ENCODE measurements at places on chromosomes 5 and 9.

- no peak for DNase-seq
These were observed 52.6 kb downstream of the ESM1 start for GRCh38 chr5:54932789-54933188.

- DNase-seq = no peak
These were observed 995.7 kb downstream of the CDH18 start for GRCh38 chr5:18992264-18992663.

- DNase-seq = no peak
These were observed 1.8 kb downstream of the PTBP3 start for GRCh38 chr9:112331674-112331952.

DNA sequence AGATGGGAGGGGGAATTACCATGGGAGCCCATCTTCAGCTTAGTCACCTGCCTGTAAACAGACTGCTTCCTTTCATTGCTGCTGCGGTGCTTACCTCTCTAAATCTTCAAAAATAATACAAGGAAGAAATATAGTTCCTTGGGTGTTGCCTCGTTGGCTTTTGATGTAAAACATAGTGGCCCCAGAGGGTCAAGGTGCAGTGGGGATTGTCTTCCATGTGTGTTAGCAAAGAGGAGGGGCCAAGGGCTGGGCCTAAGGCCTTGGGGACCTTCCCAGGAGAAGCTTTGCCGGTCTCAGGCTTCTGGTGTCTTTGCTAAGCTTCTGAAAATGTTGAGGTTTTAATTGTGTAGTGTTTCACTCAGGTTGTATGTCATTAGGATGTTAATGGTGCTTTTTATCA, 90.0 kb downstream of the PDE8B start:
- no peak for DNase-seq

- DNase-seq = no peak
These were observed 467.8 kb downstream of the TMEM232 start for GRCh38 chr5:110258460-110259216.

DNA sequence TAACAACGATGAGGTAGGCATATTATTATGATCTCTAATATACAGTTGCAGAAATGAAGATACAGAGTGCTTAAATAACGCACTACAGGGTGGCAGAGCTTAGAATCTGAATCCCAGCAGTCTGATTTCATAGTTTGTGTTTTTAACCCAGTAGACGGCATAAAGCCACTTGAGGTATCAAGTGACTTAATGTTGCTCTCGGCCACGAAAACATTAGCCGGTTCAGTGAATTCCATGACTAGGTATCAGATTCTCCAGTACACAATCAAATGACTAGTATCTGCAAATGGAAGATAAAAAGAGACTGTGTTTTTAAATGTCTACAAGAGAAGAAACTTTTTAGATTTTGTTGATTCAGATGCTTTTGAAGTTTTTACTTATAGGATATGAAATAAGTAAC, 24.8 kb downstream of the SMC2 start:
- no peak for DNase-seq

DNA sequence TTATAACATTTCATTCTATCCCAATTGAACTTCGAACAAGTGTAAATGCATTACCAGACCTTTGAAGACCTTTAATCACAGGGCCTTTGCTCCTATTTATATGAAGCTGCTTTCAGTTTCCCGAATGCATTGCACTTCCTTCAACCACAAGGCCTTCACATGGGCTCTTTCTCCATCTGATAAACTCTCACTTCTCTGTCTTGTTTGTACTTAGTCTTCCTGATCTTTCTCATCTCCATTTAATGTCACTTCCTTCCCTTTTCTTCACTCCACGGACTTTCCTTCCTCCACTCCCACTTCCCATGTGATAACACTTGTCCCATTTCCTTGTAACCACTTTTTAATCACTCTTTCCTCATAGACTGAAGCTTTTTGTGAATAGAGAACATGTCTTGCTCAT, 74.3 kb upstream of the TNC start:
- no peak for DNase-seq

DNA sequence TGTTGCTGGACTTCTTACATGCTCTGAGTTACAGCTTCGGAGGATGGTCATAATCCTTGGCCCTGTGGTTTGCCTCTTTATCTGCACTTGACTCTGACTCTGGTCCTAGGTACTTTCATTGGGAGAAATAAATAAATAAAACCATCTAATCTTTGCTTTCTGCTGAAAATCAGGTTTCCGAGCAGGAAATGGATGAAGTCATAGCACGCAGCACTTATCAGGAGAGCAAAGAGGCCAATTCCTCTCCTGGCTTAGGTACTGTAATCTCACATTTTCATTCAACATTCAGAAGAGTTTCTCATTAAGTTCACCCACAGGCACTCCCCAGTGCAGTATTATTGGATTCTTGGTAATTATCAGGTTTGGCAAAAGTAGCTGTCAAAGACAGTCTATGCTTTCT, 104.7 kb downstream of the GOLPH3 start:
- DNase-seq = no peak

GRCh38 chr5:455806-456205, 12.8 kb downstream of the EXOC3 start:
- no peak for DNase-seq

GRCh38 chr5:178590924-178591423, 781 bp upstream of the COL23A1 start:
- DNase-seq = no peak

DNA sequence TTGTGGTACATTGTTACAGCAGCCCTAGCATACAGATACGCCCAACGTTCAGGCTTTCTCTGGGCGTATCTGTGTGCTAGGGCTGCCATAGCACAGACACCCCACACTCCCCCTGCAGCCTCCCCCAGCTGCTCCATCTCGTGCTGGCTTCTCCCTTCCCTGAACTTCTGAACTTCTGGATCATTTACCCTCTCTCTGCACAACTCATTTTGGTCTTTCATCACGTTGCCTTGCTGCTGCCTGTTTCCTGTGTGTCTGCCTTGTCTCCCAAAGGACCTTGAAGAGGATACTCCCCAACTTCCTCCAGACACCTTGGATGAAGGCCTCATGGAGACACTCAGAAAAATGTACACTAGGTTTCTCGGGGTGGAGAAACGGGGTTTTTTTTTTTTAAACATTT, 37.3 kb downstream of the SLIT3 start:
- no peak for DNase-seq

GRCh38 chr5:81335946-81336345, 34.6 kb downstream of the ZCCHC9 start:
- DNase-seq = no peak

DNA sequence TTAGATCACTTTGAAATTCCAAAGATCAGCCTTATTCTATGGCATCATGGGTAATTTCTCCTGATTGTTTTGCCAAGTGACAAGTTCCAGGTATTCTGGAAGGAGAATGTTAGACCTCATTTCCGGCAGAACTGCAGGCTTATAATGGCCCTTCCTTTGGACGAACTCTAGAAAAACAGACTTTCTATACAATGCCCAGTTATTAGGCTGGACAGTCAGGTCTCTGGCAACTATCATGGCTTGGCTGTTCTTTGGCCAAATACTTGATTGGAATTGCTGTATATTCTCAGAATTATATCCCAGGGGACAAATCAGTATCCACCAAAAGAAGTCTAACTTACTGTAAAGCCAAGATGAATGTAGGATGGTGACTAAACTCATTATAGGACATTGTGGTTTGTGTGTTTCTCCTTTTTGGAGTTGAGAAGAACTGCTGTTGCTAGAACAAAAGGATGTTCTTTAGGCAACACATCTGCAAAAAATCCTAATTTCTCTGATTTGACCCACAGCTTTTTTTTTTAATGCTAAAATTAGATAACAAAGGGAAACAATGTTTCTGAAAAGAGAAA, 69.0 kb downstream of the ADAMTSL1 start:
- no peak for DNase-seq

GRCh38 chr5:139742173-139742903, 53.3 kb upstream of the PSD2 start:
- no peak for DNase-seq

DNA sequence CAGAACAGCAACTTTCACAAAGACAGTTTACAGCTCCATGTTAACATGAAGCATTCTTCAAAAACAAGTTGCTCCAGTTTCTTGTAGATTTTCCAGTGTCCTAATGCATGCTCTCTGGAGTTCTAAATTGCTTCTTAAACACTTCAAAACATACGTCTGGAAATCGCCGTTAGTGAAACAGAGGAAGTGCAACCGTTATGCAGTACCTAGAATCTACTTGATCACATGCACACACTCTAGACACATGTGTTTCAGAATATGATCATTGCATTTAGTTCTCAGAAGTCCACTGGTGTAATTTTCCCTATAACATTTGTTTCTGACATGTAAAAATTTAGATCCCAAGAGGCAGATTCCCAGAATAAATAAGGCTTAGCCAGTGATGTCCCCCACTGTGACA, 41.1 kb upstream of the RUFY1 start:
- no peak for DNase-seq

- DNase-seq = no peak
These were observed 46.1 kb downstream of the ARHGEF28 start for GRCh38 chr5:73672132-73672531.

GRCh38 chr5:93277051-93277450, 304.0 kb downstream of the NR2F1-AS1 start:
- DNase-seq = no peak

DNA sequence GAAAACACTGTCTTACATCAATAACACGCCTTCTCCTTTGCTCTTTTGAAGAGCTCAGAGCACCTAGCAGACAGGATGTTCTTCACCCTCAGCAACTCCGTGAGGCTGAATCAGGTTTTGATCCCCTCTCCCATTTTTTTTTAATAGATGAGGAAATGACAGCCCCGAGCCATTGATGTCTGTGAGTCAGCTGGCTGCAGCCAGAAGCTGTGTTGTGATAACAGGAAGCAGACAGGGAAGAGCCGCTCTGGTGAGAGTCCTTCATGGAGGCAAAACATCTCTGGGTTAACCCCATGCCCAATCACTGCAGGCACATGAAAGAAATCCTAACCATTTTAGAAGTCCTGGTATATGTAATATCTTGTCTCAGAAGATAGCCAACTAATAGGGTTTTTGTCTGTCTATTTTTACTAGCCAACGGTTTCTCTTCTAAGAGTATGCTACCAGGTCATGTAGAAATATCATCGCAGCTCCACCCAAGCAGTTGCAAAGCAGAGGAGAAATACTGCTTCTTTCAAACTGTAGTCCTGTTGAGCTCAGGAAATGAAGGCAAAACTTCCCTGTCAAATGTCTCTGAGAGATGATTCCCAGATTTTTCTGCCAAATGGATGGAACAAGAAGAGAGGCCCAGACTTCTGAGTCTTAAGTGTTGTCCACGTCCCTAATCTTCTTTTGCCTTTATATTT, 568.9 kb downstream of the CCDC171 start:
- DNase-seq = no peak

DNA sequence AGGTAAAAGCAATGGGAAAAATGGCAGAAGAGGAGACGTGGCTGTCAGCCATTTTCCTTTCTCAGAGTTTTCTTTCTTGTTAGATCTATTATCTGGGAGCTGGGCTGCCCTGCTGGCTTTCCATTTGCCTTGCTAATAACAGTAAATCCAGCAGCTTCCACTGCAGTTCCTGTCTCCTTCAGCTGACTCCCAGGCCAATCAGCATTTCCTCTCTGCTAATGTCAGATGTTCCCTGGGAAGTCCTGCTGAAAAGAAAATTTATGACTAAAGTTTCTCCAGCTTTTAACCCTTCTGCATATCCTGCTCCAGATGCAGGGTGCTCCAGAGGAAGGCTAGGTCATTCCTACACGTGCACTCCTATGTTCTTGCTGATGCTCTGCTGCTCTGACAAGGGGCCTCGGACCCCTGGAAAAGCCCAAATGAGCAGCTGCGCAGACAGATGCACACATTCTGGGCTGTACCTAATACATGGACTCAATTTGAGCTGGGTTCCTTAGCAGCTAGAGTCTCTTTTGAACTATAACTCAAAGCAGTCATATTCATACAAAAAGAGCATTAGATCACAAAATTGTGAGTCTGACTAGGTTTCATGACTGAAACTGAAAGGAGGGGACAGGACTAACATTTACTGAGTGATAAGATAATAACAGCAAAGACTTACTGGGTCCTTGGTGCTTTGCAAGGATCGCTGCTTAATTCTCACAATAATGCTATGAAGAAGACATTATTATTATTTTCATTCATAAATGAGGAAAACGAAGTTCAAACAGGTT, 182.2 kb downstream of the MAPKAP1 start:
- DNase-seq = no peak

DNA sequence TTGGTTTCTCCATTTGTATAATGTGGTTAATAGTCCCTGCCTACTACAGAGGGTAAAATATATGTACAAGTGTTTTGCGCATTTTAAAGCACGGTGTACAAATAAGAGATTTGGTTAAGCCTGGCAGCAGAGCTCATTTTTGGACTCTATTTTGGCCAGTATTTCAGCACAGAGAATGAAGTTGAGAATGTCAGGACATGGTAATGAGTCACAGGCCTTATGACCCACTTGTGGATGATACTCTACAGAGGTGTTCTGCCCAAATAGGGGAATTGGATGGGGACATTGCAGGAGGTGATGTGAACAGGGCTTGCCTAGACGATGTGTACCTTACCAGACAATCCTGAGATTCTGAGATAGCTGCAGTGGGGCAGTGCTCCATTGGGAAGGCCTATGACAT, 50.6 kb downstream of the MELK start:
- no peak for DNase-seq

DNA sequence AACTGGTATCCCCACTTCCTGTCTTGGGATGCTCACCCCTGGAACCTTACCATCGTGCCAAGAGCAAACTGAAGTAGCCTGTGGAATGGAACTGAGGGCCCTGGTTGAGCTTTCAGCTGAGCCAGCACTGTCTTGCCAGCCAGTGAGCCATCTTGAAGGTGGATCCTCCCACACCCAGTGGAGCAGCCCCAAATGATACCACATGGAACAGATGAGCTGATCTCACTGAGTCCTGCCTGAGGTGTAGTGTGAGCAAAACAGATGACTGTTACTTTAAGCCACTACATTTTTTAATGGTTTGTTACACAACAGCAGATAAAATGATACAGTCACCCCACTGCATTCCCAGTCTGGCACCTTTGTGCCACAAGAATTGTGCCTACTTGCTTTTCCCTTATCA, 2.2 kb upstream of the PCYOX1L start:
- DNase-seq = no peak

GRCh38 chr9:124929464-124929863, 11.4 kb downstream of the GOLGA1 start:
- peak; percentile 1 for DNase-seq

DNA sequence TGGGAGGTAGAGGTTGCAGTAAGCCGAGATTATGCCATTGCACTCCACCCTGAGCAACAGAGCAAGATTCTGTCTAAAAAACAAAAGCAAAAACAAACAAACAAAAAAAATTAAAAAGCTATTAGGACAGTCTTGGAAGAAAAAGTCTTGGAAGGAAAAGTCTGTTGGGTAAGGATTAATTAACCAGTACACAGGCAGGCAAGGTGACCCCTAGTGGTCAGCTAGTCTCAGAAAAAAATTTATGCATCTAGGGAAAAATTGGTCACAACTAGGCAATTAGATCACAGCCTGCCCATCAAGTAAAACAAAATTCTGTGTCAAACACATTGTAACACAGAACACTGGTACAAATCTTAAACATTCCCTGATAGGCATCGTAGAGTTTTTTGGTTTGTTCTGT, 6.7 kb upstream of the ANKRD18B start:
- DNase-seq = no peak

- no peak for DNase-seq
These were observed 3.1 kb downstream of the PJA2 start for GRCh38 chr5:109406719-109407118.

GRCh38 chr9:132942541-132943182, 1.8 kb downstream of the TSC1 start:
- no peak for DNase-seq

Measured in central memory CD4-positive, alpha-beta T cell (primary cell).